ENCODE measurements at places on chromosomes 12 and 14.

DNA sequence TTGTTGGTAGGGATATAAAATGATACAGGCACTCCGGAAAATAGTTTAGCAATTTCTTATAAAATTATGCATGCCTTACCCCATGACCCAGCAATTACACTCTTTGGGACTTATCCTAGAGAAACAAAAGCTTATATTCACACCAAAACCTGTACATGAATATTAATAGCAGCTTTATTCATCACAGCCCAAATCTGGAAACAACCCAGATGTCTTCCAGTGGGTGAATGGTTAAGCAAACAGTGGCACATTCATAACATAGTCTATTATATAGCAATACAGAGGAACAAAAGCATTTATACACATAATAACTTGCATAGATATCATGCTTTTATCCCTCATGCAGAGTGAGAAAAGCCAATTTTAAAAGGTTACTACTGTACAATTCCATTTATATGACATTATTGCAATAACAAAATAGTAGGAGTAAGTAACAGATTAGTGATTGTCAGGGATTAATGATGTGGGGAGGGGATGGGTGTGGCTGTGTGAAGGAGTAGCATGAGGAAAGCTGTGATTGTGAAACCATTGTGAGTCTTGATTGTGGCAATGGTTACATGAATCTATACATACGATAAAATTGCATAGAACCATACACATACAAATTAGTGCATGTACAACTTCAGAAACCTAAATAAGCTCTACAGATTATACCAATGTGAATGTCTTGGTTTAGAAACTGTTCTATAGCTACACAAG lies 363.1 kb upstream of the OR4E1 start:
- H3K36me3 ChIP-seq: no peaks in the 10 kb centered on the region
- peaks cover 48% of the 10 kb centered on the region for H3K27me3 ChIP-seq
- no peak overlapping the region for H3K27ac ChIP-seq
- H3K4me1 ChIP-seq: peaks cover 2% of the 10 kb centered on the region
- H3K4me3 ChIP-seq: no peak overlapping the region

GRCh38 chr12:127600211-127600610 lies 666.8 kb upstream of the TMEM132C start:
- no peak overlapping the region for H3K4me3 ChIP-seq
- DNase-seq: no peak
- no peaks in the 10 kb centered on the region for H3K36me3 ChIP-seq
- no peaks in the 10 kb centered on the region for H3K27me3 ChIP-seq
- H3K27ac ChIP-seq: no peak overlapping the region

GRCh38 chr14:31785574-31785973 lies 224.4 kb downstream of the NUBPL start:
- peaks cover 7% of the 10 kb centered on the region for H3K36me3 ChIP-seq
- no peak for DNase-seq
- no peaks in the 10 kb centered on the region for H3K27me3 ChIP-seq
- no peak overlapping the region for H3K4me3 ChIP-seq

GRCh38 chr12:95218150-95219133 lies 835 bp downstream of the VEZT start:
- H3K4me1 ChIP-seq: peaks cover 10% of the 10 kb centered on the region
- H3K27me3 ChIP-seq: no peaks in the 10 kb centered on the region
- peaks cover 5% of the 10 kb centered on the region for H3K36me3 ChIP-seq
- H3K27ac ChIP-seq: peak overlapping the region; percentile 96
